ENCODE measurements at places on chromosomes 7 and 10. TPM values are rescaled to one million over a fixed set of nuclear protein-coding genes. Genes with fewer than 3 reads are reported as not detected.

GRCh38 chr7:90005836-90006235 is 148.4 kb upstream of the STEAP1 start:
- DNase-seq, result no peak

- no peak for DNase-seq
Measured at GRCh38 chr10:43880160-43880559, 231.5 kb upstream of the ZNF32 start.

- no peak for DNase-seq
Measured at GRCh38 chr10:100009283-100009792, 409 bp downstream of the DNMBP start.

GRCh38 chr10:21754410-21755011 is 220.5 kb downstream of the MLLT10 start:
- DNase-seq, result no peak

DNA sequence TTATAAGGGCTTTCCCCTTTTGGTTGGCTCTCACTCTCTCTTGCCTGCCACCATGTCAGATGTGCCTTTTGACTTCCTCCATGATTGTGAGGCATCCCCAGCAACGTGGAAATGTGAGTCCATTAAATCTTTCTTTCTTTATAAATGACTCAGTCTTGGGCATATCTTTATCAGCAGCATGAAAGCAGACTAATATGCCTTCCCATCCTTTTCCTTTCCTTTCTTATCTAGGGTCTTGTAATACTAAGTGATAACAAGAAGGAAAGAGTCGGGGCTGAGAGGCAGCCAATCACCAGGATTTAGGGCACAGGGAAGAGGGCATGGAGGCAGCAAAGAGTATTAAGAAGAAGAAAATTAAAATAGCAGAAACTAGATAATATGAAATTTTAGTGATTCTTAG is 62.0 kb upstream of the JCAD start:
- no peak for DNase-seq

DNA sequence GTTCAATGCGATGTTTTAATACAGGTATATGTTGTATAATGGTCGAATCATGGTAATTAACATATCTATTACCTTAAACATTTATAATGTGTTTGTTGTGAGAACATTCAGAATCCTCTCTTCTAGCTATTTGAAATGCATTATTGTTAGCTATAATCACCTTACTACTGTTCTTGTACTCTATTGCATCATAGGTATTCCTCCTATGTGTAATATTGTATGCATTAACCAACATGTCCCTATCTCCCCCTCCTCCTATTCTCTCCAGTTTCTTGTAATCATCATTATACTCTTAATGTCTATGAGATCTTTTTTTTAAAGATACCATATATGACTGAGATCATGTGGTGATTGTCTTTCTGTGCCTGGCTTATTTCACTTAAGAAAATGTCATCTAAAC is 235.2 kb downstream of the ATRNL1 start:
- no peak for DNase-seq

DNA sequence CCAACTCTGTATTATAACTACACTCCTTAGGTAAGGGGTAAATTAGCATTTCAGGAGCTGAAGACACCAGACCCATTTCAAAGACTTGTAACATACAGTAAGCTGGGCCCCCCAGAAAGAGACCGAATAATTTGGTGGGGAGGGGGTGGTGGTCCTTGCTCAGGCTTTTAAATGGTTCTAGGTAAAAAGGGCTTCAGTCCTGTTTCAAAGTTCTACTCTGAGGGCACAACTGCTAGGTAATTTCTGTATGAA is 73.0 kb downstream of the RTKN2 start:
- DNase-seq, result no peak

- peak; percentile 76 for DNase-seq
Measured at GRCh38 chr10:80154978-80155695, 22.6 kb downstream of the PLAC9 start.

GRCh38 chr10:44899450-44900080 is 11.6 kb upstream of the TMEM72 start:
- DNase-seq, result no peak

GRCh38 chr10:77463967-77464745 is 173.5 kb downstream of the KCNMA1 start:
- DNase-seq, result no peak

The MLLT10 gene
- polyA plus RNA-seq, result 17.1 TPM

Measured in aorta (tissue), 5 donors.